ENCODE measurements at places on chromosomes 3 and 15.

- no peak for DNase-seq
Measured at GRCh38 chr3:55541016-55541415, 53.9 kb upstream of the WNT5A start.

GRCh38 chr15:99755692-99756409 lies 22.6 kb upstream of the LYSMD4 start:
- peak; percentile 24 for DNase-seq

DNA sequence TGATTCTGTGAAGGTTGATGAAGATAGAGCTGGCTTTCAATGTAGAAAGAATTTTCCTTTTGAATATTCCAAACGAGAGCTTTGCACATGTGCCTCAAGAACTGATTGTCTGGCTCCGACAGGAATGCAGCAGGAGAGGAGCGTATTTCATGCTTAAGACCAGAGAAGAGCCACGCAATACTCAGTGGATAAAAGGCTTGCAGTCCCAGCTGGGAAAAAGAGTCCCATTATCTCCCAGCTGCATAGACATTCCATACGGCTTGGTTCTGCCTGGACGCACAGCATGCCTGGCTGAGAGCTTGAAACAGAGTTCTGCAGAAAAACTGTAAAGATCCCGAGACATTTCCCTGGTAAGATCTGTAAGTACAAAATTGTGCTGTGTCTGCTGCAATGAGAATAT lies at the start of gene CNTN6:
Gene CNTN6 (plus strand): TSS at position 254 of the 400 bp plus-strand sequence. CDS start 54,985 bp downstream, outside the sequence.
- no peak for DNase-seq

GRCh38 chr3:191634902-191635301 lies 173.9 kb downstream of the PYDC2 start:
- no peak for DNase-seq

- DNase-seq: no peak
Measured at GRCh38 chr3:47976135-47976732, 40.0 kb downstream of the MAP4 start.

DNA sequence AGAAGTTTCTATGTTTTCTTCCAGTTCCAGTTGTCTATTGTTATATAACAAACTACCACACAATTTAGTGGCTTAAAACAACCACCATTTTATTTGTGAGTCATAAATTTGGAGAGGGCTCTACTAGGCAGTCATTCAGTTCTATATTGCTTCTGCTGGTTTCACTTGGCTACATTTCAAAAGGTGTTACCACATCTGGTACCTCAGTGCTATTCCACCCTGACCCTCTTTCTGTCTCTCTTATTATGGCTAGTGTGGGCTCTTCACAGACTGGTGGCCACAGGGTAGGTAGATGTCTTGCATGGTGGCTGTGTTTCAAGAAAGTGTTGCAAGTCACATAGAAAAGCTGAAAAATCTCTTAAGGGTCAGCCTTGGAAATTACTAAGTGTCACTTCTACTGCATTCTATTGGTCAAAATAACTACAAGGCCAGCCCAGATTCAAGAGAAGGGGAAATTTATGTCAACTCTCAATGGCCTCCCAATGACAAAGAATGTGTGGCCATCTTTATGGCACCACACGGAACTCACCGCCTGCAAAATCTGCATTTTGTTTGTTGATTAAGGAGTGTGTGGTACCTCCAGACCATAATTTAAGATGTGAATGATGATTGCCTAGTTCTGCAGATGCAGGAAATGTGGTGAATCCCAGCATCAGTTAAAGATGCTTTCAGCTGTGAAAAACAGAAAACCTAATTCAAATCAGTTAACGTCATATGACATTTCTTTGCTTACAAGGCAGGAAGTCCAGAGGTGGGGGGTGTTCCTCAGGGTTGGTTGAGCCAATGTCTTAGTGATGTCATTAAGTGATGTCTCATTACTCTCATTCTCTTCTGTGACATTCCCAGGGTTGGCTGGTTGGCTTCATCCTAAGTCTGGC lies 105.8 kb upstream of the RASGRP1 start:
- no peak for DNase-seq

- DNase-seq: no peak
Measured at GRCh38 chr3:46824211-46824970, 38.9 kb downstream of the MYL3 start.

DNA sequence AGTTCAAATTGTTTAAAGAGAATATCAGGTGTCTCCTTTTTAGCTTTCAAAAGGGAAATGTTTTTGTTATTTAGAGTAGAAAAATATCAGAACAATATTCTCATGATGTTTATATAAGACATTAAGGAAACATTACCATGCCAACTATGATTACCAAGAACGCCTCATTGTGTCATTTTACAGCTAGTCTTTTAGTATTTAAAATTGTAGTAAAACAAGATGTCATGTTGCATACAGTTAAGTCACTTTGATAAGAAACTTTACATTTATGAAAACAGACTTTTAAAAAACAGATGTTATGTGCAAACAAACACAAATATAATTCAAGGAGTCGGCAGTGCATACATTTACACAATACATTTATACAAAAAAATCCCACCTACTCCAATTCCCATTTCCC lies 4.4 kb downstream of the PLSCR4 start:
- DNase-seq: no peak

- peak; percentile 16 for DNase-seq
Measured at GRCh38 chr3:124351430-124352148, 359.7 kb upstream of the ROPN1 start.

DNA sequence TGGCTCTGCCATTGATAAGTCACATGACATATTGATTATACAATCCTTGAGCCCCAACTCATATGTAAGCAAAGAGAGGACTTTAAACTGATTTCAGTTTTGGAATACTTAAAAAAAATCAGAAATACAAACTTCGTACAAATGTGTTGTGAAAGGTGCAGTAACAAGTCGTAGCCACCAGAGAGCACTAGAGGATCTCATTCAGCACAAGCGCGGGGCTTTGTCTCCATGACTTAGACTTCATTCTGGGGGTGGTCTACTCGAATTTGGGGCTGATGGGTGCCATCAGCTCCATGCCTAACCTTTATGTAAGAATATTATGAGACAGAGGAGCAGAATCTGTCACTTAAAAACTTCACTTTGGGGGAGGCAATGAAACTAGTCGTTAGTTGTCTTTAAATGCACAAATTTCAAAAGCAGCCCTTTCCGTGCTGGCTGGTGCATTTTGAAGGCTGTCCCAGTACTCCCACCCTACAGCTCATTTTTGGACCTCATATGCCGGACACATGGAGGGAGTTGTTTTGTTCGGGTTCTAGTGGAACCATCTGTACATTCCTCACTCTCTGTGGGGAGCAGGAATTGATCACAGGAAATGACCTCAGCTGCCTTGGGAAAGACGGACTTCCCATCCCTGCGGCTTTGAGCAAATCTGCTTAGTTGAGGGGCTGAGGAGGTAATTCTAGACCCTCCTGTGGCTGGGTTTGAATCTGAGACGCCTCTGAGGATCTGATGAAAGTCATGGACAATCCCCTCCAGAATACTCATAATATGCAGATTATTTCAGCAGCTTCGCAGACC lies 27.5 kb upstream of the MASP1 start:
- DNase-seq: peak; percentile 43

GRCh38 chr3:42430781-42431532 lies 20.5 kb upstream of the LYZL4 start:
- DNase-seq: no peak
